Memory B cell (primary cell): ENCODE measurements at places on chromosomes 7 and 10.

DNA sequence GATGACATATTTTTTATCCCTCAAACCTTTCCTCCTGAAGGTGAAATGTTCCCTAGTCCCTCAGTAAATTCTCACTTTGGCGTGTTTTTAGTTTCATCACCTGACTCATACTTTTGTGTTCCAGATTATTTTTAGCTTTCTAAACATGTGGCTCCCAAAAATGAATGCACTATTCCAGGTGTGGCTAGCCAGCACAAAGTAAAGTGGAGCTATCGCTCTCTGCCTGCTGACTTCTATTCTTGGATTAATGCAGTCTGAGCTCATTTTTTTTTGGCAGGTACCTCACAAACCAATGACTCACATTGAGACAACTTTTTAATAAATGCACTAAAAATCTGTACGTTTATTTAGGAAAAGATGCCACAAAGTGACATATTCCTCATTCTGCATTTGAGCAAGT is 58.8 kb upstream of the LANCL2 start:
- DNase-seq: no peak

- peak; percentile 73 for DNase-seq
These were observed 27.1 kb downstream of the OGDH start for GRCh38 chr7:44633254-44634186.

DNA sequence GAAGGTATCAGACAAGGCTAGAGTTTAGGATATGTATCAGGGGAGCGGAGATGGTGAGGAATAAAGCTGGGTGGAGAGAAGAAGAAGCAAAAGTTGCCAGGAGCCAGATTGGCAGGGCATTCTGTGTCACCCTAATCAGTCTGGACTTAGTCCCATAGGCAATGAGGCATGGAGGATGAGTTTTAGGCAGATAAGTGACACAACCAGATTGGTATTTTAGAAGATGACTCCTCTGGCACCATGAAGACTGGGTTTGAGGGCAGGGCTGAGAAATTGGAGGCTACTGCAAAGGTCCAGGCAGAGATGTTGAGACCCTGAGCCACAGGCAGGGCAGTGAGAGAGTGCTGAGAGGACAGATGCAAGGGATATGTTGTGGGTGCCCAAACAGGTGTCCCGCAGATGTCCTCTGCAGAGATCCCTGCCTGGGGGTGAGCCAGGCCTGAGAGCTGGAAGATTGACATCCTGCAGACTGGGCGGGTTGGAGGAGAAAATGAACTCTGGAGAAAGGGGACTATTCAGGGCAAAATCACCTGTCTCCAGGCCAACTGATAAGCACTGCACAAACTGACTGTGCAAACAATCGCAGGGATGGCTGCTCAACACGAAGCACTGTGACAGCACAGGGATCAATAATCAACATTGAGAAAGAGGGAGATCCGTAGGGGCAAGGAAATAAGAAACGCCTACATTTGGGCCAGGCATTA is 11.9 kb upstream of the HABP2 start:
- DNase-seq: no peak

DNA sequence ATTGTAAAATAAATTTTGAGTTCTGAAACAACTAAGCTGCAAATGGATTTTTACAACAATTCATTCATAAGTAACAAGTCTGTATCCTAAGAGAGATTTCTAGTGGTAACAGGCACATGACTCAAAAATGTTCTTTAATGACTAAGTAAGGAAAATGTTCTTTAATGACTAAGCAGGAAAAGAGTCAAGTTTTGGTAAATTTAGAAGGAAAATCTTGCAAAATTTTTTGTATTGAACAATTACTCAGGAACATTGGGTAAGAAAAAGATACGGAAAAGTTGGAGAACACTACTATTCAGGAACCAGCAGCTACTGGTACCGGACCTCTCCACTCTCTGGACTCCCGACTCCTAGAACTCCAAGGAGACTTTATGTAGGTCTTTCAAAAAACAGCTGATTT is 33.5 kb downstream of the HYCC1 start:
- no peak for DNase-seq

DNA sequence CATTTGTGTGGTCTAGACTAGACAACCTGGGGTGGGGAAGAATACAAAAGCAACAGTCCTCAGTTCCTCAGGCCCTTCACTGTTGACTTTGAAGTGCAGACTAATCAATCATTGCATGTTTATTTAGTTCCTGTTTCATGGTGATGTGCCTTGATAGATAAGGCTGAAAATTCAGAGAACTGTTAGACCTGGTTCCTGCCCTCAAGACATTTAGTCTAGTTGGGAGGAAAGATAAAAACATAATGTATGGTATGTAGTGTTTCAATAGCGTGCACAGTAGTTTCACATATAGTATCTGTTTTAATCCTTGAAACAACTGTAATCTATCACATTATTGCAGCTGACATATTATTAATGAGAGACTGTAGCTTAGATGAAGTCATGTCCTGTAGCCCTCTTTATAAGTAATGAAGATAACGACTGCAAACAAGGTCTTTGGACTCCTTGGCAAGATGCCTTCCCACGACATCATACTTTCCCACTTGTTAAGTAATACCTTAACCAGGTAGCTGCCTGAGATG is 124.0 kb downstream of the CELF2 start:
- DNase-seq: no peak

GRCh38 chr10:113562704-113563103 is 9.9 kb downstream of the HABP2 start:
- DNase-seq: no peak

DNA sequence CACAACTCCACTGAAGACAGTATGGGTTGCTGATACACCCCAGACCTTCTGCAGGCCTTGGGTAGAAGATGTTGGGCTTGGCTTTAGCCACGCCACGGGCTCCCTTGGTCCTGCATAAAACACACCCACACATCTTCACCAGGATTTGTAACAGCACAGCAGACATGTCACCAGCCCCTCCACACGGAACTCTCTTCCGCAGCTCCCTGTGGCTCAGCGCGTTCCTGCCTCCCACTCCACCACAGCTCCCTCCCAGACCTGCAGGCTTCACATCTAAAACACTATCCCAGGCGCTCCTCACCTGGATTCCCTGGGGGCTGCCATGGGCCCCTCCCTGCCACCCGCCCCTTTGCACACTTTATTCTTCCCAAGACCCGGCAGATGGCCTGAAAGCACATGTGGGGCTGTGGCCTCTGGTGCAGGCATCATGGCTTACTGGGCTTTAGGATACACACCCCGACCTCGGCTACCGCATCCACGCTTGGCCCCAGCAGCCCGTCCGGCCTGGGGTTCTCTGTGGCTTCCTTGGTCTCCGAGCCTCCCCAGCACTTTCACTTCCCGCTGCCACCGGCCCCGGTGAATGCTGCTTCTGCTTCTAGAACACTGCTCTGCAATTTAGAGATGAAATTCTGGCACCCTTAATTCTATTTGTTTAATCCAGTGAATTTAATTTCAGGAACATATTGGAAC is 432.9 kb downstream of the DNAJB6 start:
- DNase-seq: no peak

- DNase-seq: no peak
These were observed 115.5 kb downstream of the EGFR start for GRCh38 chr7:55134359-55134725.

GRCh38 chr10:93403152-93404047 is 78.7 kb downstream of the MYOF start:
- no peak for DNase-seq

- no peak for DNase-seq
These were observed 63.3 kb upstream of the PDGFA start for GRCh38 chr7:582931-583330.

GRCh38 chr10:133608855-133609254 is 17.7 kb downstream of the FRG2B start:
- no peak for DNase-seq
